ENCODE measurements at places on chromosomes 16 and 17. TPM values are rescaled to one million over a fixed set of nuclear protein-coding genes. Genes with fewer than 3 reads are reported as not detected.

Gene SLC9A5
- 4.5 TPM for total RNA-seq

Gene SERPINF2
- not detected for total RNA-seq

Gene KRTAP3-1
- not detected for total RNA-seq

Gene PRAC1
- not detected for total RNA-seq

Gene COX11
- total RNA-seq: 42.6 TPM

Gene ABCA9
- not detected for total RNA-seq

Gene COL1A1
- total RNA-seq: 0.70 TPM

Gene INO80E
- 106 TPM for total RNA-seq

Gene ADAD2
- 0.16 TPM for total RNA-seq

Gene CDK12
- total RNA-seq: 83.3 TPM

Gene KRTAP4-9
- not detected for total RNA-seq

Gene VAMP2
- 26.7 TPM for total RNA-seq

Gene TEKT5
- total RNA-seq: 0.27 TPM

Gene TBC1D3E
- total RNA-seq: not detected

Gene PRR11
- 73.6 TPM for total RNA-seq

Gene ERBB2
- total RNA-seq: 6.0 TPM

Gene PLD6
- 8.3 TPM for total RNA-seq

Gene RMI2
- 56.0 TPM for total RNA-seq

Gene ITGAD
- not detected for total RNA-seq

Gene CHST5
- total RNA-seq: 0.41 TPM

Gene RBBP6
- total RNA-seq: 71.1 TPM

Gene KRT32
- total RNA-seq: not detected

Gene CRYBA1
- total RNA-seq: not detected

Gene SLC52A1
- 0.26 TPM for total RNA-seq

Gene USP43
- total RNA-seq: 0.33 TPM

Gene STUB1
- 67.0 TPM for total RNA-seq

Gene ORC6
- 43.4 TPM for total RNA-seq

Gene KRTAP3-2
- not detected for total RNA-seq

Gene DNAI2
- 0.14 TPM for total RNA-seq

Gene ATF7IP2
- total RNA-seq: 20.0 TPM

Gene KIF18B
- total RNA-seq: 38.9 TPM

Gene KCNH6
- not detected for total RNA-seq

Gene MEOX1
- 0.65 TPM for total RNA-seq

Gene ALOXE3
- 0.28 TPM for total RNA-seq

Gene SCNN1G
- not detected for total RNA-seq

All from activated CD4-positive, alpha-beta T cell treated with anti-CD3 and anti-CD28 coated beads for 36 hours (primary cell).